ENCODE measurements at places on chromosomes 16 and 17.

- no peak for DNase-seq
Measured at GRCh38 chr17:76296186-76296585, 11.9 kb downstream of the QRICH2 start.

DNA sequence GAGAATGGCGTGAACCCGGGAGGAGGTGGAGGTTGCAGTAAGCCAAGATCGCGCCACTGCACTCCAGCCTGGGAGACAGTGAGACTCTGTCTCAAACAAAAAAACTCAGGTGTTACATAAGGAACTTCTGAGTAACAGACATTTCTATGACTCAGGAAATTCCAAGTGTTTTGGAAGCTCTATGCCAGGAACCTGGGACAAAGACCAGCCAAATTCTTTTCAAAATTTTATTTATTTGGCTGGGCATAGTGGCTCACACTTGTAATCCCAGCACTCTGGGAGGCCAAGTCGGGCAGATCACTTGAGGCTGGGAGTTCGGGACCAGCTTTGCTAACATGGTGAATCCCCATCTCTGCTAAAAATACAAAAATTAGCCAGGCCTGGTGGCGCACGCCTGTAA lies 5.2 kb upstream of the SH2B1 start:
- DNase-seq: no peak

DNA sequence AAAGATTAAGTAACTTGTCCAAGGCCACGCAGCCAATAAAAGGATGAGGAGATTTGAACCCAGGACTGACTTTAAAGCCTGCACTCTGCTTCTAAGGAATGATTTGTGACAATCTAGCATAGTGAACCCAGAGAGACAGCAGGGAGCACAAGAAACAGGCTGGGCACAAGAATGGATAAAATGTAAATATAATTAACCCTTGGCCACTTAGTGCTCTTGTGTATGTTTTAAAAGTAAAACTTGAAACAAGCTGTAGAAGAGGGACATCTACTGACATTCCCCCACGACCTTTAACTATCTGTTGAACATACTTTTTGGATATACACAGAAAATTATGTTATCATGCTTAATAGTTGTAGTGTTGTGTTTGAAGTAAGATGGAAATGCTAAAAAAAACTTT lies 141.9 kb upstream of the PMFBP1 start:
- DNase-seq: no peak

DNA sequence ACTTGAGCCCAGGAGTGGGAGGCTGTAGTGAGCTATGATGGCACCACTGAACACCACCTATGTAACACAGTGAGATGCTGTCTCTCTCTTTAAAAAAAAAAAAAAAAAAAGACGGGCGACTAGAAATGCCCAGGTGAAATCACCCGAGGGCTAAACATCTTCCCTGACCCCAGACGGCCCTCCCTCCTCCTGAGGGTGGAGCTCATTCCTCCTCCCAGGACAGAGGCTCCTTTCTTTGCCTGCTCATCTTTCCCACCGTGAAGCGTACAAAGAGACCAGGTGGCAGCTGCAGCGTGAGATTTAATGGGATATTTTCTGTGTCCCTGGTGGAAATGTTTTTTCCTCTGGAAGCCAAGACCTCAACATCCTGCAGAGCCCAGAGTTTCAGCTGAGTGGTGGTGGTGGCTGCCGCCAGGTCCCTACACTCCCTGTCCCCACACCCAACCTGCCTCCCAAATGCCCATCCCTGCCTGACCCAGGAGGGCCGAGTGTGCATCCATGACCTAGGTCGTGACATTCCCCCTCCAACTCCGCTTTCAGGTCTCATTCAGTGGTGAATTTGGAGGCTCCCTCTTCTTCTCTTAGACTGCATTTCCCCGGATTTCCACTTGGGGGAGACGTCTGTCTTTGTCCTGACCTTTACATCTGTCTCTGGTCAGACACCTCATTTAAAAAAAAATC lies 14.4 kb upstream of the GPRC5B start:
- DNase-seq: peak; percentile 63

DNA sequence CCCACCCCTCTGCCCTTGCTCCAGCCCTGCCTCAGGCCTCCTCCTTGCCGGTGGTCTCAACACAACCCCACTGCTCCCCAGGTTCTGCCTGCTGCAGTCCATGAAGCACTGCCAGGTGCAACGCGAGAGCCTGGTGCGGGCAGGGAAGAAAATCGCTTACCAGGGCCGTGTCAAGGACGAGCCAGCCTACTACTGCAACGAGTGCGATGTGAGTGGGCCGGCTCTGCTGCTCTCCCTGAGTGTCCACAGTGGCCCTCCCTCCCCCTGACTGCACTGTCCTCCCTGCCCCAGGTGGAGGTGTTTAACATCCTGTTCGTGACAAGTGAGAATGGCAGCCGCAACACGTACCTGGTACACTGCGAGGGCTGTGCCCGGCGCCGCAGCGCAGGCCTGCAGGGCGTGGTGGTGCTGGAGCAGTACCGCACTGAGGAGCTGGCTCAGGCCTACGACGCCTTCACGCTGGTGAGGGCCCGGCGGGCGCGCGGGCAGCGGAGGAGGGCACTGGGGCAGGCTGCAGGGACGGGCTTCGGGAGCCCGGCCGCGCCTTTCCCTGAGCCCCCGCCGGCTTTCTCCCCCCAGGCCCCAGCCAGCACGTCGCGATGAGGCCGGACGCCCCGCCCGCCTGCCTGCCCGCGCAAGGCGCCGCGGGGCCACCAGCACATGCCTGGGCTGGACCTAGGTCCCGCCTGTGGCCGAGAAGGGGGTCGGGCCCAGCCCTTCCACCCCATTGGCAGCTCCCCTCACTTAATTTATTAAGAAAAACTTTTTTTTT lies 1.8 kb upstream of the TMEM88 start:
- DNase-seq: no peak

GRCh38 chr17:30267625-30268024 lies 24.1 kb downstream of the BLMH start:
- no peak for DNase-seq

DNA sequence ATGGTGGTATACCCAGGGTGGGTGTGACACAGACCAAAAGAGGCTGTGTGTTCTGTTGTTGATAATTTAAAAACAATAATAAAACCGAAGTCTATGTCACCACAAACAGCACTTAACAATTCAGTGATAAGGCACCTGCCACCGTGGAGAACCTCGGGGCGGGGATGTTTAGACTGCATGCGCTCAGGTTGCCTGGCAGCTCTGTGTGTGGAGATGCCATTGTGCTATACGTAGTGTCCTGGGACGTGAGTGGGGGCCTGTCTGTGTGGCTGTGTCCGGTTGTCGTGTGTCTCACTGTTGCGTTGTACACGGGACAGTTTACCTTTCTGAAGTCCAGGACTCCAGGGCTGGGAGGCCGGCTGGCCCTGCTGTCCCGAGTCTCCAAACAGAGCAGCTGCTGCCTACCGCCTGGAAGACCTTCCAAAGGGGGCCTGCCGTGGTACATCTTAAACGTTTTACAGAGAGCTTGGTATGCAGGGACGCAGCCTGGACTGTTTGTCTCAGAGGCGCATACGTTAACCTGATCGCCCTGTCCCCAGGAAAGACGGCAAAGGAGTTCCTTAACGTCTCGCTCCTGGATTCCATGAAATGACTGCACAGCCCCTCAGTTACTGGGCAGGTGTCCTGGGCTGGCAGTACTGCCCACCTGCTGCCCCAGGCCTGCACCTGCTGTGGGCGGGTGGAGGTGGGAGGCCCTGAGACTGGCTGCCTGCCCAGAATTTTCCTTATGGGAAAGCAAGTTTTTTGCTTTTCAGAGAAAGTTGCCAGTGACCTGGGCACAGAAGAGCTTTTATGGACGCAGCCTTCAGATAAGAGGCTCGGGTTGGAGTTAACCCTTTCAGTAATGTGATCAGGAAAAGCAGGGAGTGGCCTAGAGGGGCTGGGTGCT lies 19.0 kb downstream of the SPIRE2 start:
- DNase-seq: no peak

GRCh38 chr16:84091460-84091859 lies 25.3 kb downstream of the MBTPS1 start:
- DNase-seq: no peak

DNA sequence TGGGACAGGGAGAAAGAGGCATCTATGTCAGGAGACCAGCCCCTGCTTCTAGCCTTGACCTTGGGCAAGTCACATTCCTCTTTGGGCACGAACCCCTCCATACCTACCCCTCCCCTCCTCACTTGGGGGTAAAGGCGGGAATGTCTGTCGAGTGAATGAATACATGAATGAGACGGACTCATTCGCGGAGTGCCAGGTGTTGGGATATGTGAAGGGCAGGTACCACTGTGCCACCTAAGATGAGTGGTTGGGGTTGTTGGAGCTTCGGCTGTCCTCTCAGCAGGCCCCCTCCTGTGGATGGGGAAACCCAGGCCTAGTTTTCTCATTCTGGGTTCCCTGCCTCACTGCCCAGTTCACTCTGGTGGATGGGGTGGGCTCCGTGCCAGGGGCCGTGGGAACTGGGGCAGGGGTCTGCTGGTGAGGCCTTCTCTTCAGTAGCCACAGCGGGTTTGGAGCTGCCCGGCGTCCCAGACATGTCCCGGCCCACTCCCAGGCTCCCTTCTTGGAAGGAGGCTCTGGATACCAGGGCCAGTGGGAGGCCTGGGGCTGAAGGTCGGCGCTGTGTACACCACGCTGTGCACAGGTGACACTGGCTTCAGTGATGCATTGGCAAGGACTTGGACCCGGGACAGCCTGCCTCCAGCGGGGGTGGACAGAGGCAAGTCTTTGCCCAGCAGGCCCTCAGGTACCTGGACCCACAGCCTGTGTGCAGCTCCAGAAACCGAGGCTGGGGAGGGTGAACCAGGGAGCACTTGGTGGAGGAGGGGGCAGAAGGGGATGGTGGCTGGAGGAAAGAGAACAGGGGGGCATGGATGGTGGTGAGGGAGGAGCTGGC lies 5.6 kb downstream of the GLIS2 start:
- DNase-seq: no peak

GRCh38 chr17:47318197-47318918 lies 5.4 kb upstream of the EFCAB13 start:
- no peak for DNase-seq

DNA sequence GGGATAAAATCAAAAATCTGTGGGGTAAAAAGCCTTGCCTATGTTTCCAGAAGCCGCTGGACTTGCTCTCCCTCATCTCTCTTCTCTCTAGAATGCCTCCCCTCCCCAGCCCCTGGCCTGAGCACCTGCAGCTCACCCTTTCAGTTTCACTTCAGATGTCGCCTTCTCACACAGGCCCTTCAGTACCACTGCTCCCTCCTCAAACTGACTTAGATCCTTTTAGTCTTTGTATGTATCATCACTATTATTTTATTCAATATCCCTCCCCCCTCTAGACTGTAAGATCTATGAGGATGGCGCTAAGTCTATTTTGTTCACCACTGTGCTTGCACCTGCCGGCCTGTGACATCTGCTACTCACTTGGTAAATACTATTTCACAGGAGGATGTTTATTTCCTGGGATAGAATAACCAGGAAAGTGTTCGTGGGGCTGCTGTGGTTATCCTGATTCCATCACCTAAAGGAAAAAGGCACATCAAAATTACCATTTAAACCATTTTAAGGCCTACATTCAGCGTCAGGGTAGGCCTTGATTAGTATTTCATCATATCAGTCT lies 122.3 kb downstream of the MRTFB start:
- DNase-seq: no peak

DNA sequence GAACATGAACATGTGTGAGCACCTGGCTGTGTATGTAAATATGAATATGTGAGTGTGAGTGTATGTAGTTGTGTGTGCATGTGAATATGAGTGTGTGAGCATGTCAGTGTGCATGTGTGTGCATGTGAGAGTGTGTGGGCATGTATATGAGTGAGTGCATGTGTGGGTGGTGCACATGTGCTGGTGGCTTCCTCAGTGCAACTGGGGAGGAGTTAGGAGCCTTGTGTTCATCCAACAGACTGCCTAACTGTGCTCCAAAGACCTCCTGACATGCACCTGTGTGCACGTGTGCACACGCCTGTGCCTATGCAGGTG lies 1.4 kb downstream of the TMEM235 start:
- no peak for DNase-seq

DNA sequence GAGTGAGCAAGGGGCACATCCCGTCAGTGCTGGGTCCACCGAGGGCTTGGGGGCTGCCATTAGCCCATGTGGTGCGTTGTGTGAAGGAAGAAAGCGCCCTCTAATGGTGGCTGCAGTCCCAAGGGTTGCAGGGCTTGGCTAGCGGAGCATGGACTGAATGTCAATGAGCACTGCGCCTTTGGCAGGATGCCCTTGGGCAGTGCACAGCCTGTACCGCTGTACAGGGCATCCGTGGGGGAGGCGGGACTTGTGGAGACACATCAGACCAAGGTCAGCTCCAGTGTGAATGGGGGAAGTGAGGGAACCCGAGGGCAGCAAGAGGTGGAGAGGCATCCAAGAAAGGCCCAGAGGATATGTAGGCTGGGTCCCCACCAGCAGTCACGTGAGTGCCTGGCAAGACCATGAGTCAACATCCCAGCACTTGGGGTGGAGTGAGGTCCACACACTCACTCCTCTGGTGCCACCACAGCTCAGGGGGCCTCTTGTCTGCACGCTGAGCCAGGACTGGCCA lies 75.5 kb upstream of the MED9 start:
- DNase-seq: no peak

- DNase-seq: no peak
Measured at GRCh38 chr16:50102051-50102746, 36.4 kb downstream of the HEATR3 start.

DNA sequence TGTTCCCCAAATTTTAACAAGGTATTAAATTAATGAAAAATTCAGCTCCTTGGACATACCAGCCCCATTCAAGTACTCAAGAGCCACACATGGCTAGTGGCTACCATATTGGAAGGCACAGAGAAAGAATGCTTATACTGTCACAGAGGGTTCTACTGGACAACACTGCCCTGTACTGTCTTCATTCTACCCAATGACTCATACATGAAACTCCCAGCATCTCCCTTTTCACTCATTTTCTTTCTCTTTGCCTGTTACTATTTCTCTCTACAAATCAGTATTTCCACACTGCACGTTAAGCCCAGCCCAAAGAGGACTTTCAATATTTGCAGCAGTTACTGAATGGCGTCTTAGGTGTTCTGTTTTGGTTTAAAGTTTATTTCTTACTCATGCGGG lies 72.1 kb upstream of the RCVRN start:
- no peak for DNase-seq

- DNase-seq: no peak
Measured at GRCh38 chr16:64304396-64304795, 817.5 kb downstream of the CDH11 start.

DNA sequence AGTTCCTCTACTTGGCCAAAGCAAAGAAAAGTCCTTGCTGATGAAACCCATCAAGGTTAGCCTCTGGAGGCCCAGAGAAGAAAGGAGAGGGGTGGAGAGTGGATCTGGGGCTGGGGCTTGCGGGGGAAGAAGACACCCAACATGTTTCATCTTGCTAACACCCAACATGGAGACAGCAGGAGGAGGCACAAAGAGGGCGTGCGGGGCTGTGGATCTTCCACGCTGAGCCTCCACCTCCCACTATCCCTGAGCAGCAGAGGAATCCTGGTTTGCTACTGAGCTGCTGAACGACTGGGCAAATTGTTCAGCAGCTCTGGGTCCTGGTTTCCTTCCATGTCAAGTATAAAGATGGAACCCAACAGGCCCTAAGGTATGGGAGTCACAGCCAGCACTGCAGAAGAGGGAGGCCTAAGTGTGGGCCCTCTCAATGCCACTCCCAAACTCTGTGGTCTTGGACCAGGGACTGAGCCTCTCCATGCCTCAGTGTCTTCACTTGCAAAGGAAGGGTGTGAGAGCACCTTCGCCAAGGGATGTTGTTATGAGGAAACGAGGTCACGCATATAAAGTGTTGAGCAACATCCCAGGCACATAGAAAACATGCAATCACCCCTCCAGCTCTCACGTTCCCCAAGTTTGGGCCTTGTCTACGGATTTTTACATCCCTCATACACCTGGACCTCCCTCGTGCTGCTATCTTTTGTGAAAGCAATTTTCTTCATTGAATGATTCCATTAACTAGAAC lies 122.5 kb downstream of the XYLT1 start:
- no peak for DNase-seq

All from activated CD8-positive, alpha-beta memory T cell treated with anti-CD3 and anti-CD28 coated beads for 24 hours (primary cell).